ENCODE measurements at places on chromosomes 7 and 10.
A peak's percentile ranks its signal among the peaks of the same experiment; 100 is the strongest.

DNA sequence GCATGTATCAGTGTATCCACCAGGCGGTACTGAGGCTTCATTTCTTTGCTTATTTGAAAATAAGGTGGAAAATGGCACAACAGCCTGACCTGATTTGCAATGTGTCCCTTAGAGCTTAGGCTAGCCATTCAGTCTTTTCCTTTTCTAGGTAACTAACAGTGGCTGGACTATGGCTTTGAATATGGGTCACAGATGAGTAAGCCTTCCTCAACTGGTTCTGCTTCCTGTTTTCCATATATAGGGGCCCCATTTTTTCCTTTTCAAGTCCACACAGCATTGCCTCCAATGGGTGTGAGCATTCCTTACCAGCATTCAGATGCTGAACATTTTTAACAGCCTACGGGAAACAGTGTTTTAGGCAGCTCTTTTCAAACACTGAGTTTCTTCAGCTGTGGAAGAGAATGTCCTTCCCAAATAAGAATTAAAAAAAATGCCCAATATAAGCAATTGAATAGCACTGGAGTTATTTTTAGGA is 3.9 kb upstream of the ITGB1 start:
- DNase-seq: no peak

DNA sequence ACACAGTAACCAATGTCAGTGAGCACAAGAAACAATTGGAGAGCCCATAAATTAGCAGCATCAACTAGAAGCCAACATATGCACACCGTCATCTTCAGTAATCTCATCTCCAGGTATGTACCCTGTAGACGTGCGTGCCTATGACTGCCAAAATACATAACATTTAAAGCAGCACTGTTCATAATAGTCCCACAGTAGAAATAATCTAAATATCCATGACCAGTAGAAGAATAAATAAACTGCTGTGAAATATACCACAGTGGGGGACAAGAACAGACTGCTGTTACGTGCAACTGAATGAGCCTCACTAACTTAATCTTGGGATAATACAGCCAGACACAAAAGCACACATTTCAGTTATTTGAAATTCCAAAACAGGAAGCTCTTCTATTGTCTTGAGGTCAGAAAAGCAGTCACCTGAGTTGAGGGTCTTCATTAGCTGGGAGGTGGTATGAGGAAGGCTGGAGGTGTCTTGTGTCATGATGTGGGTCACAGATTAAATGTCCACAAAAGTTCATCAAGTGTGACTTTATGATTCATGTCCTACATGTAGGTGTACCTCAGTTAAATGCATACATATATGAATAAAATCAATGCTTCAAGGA is 454.2 kb upstream of the AKR1E2 start:
- DNase-seq: no peak

- no peak for DNase-seq
These were observed 8.8 kb downstream of the SLC4A2 start for GRCh38 chr7:151068069-151068773.

- DNase-seq: no peak
These were observed 18.3 kb upstream of the CPXM2 start for GRCh38 chr10:123909866-123910265.

DNA sequence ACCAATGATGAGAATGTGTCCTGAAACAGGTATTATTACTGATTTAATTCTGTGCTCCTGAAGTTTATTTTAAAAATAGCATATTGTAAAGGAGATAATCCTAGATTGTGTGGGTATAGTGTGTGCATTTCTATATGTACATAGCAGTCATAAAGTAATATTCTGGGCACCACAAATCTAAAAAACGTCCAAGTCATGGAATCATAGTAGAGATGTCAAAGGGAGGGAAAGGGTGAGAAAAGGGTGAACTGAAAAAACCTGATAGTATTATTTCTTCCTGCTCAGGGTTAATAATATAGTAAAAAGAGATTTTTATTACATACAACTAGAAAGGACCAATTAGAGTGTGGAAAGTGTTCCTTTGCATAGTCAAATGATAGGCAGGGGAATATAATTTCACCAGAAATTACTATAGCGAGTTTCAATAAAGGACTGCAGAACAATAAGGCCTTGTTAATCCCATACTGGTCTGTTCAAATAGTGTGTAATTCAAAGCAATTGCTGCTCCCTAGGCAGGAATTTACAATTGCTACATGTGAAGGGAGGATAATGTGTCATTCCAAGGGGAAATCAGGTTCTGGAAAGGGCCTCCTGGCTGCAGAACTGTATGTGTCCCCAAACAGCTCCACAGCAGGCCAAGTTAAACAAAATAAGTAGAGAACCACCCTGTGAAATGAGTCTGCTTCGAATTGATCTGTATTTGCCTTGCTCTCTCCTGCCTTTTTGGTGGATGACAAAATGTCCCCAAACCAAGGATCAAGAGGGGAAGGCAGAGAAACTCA is 42.5 kb upstream of the KMT2E start:
- DNase-seq: no peak

DNA sequence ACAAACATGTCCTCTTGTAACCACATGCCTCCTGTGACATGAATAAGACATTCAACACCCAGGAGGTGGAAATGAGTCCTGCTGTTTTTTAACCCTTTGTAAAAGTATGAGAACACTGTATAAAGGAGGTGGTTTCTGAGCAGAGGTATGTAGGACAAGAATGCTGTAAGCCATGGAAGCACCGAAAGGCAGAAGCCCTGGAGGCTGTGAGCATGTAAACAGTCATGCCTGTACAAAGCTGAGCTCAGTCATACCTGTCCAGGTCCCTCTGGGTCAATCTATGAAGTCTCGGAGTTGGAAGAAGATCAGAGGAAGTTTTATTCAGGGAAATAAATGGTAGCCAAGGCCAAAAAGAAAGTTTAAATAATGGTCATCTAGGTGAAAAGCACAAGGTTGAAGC is 34.7 kb upstream of the XPNPEP1 start:
- DNase-seq: no peak

DNA sequence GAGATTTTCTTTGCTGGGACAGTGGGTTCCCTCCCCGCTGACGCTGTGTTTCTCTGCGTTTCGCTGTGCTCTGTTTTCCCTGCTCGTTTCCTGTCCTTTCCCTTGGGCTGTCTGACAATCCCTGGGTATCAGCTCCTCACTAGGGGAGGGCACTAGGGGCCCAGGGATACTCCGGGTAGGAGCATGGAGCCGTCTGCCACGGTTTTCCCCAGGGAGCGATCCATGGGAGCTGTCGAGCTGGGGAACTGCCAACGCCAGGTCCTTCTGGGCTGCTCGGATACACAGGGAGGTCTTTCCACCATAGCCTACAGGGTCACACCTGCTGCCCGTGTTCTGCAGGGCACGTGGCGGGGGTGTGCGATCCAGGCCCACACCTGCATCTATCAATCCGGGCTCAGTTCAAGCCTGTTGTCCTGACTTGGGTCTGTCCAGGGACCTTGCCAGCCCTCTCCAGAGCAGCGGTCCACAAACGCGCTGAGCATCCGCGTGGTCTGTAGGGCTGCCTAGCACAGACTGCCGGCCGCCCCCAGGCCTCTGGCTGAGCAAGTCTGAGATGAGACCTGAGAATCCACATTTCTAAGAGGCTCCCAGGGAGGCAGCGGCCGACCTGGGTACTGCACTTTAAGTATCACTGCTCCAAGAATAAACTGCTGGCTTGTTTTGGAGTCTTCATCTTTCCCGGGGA is 263.1 kb downstream of the ELFN1 start:
- DNase-seq: no peak

DNA sequence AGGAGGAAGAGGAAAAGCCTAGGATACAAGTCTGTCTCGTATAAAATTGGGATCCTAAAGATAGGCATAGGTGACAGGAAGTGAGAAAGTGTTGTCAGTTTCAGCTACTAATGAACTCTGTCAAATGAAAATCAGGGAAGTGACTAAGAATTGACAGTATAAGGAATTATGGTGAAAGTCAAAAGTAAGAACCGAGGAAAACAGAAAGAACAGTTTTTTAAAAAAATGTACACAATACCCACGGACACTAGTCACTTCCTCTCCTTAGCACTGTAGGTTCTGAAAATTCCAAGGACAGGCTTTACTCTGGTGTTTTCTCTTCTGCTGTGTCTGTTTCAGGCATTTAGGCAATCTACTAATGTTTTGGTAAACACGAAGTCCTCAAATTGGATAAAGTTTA is 42.3 kb downstream of the ATAD1 start:
- DNase-seq: no peak

DNA sequence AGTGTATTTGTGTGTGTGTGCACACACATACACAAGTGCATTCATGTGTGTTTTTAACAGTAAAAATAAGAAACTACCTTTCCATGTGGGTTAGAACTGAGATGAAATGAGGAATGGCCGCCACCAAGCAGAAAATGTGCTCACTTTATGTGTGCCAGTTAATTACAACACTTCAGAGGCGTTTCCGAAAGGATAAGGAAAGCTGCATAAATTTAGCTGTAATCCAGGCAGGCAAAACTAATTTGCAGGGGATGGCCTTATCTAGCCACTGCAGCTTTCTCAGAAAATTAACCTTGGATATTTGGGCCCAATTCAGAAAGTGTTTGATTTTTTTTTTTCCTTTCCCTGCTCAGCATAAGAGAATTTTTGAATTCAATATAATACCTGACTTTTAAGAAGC is 328.8 kb upstream of the PHF14 start:
- DNase-seq: no peak

DNA sequence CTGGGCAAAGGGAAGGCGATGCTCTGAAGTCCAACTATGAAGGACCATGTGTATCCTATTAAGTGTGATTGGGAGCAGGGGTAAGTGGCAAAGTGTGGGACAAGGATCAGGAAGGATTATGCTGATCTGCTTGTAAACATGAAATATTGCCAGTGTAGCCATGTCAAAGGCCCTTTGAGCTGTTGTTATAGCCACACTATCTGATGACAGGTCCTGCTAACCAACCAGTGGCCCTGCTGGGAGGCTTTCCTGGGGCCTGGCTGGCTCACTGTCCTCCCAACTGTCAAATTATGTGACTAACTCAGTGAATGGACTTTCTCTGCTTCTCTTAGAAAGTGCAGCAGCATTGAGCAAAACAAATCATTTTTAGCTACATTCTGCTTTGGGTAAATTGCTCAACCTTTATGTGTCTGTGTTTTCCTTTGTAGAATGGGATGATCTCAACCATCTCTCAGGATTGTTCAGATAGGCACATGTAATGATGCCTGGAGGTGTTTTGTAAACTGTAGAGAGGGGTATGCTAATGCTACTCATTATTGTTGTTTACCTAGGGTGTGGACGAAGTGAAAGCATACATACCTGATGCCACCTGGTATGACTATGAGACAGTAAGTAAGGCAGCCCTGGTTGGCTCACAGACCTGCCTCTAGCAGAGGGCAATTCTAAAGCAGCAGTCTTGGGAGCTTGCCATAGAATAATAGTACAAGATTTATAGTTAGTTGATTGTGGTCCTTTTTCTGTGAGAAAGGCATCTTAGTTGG is 47.4 kb downstream of the MGAM2 start:
- no peak for DNase-seq

- peak; percentile 57 for DNase-seq
These were observed 1.1 kb downstream of the AUTS2 start for GRCh38 chr7:69599286-69599954.

GRCh38 chr7:47866120-47866519 is 82.1 kb downstream of the PKD1L1 start:
- DNase-seq: no peak

- no peak for DNase-seq
These were observed 125.8 kb downstream of the EGFR start for GRCh38 chr7:55144333-55145317.

DNA sequence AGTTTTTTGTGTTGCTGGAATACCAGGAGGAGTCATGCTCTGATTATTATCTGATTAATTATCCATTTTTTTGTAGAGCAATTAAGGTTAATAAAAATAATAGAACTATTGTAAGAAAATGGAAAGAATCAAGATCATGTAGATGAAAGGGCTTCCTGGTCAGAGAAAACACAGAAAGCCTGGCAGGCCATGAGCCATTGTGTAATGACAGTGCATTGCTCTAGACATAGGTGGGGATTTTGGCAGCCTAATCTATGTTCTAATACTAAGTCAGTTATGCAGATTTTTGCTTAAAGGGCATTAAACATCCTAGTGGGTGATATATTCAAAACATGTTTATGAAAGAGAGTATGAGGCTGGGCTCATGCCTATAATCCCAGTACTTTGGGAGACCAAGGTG is 198.2 kb downstream of the PPP1R9A start:
- no peak for DNase-seq

DNA sequence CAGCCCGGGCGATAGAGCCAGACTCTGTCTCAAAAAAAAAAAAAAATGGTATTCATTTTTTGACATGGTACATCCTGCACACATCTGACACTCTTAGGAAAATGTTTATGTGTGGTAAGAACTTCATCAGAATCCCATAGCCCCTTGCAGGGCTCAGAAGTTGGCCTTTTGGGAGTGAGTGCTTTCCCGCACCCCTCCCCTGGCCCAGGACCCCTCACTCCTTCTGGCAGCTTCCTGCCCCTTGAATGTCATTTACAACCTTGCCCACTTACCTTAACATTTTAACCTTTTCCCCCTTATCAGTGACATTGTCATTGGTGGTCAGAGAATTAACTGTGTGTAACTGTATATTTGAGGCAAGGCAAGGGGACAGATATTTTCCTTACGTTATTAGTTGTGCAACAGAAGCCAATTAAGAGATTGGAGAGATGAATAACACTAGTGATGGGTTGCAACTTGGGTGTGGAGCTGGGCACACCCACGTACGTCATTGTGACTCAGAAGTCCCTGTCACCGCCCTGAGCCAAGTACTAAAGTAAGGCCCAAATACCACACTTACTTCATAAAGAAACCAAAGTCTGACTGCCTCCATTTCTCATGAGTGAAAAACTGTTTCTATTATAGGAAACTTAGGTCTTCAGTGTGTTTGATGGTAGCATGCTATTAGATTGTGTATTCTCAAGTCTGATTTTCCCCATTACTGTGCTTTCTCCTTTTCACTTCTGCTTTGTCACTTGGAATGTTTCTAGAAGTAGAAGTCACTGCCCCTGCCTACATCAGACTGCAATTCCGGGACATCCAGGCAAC is 31.6 kb downstream of the OGDH start:
- no peak for DNase-seq

DNA sequence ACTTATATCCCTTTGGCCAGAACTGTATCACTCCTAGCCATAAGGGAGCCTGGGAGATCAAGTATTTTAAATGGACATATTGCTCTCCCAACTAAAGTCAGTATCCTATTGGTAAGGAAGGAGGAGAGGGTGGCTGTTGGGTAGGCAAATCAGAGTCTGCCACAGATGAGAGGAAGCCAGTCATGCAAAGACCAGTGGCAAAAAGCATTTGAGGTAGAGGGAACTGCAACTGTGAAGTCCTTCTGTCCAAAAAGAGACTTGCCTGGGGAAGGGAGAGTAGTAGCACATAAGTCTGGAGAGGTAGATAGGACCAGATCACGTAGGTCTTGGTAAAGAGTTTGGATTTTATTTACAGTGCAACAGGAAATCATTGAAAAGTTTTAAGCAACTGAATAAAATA is 8.8 kb upstream of the CCNJ start:
- DNase-seq: no peak
